ENCODE measurements at places on chromosomes 4 and X.

DNA sequence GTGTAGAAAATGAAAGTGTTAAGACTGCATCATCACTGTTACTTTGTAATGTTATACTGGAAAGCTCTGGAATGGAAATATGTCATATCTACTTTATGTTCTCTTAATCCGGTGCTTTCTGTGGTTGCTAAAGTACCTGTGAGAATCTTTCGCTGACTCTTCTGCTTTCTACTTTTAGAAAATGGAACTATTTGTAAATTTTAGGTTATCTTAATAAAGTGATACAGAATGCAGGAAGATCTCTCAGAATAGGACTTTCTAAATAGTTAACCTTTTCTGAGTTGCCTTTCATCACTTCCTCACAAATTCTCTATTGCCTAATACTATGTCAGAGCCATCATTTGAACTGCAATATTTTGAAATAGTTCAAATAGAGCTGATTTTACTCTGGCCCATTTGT, 69.3 kb downstream of the BMP2K start:
- no peak for DNase-seq

- DNase-seq: no peak
These were observed 89.5 kb downstream of the ELOVL6 start for GRCh38 chr4:110108960-110109359.

DNA sequence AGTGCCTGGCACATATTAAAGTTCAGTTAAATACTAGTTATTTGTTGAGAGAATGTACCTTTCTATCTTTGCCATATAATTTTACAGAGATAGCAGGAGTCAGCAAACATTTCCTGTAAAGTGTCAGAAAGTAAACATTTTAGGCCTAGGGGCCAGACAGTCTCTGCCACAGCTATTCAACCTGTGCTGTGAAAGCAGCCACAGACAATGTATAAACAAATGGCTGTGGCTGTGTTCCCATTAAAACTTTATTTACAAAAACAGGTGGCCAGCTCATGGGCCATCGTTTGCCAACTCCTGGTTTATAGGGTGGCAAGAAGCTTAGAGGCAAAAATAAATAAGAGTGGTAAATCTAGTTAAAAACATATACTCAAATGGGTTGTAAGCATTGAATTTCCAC, 34.0 kb upstream of the BRS3 start:
- DNase-seq: no peak

DNA sequence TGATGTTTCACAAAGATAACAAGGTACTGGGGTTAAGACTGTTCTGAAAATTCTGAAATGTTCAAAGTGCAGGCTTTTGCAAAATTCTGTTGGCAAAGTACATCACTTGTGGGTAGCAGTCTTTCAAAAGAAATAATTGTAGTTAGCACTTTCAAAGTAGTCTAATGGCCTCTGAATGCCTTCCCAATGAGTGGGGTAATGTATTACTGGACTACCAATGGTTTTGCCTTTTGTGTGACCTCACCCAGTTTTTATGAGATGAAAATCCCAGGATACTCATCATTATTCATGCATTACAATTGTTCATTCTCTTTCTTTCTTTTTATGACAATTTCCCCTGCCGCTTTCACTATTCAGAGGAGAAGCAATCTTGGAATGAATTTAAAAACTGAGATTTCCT, 686.1 kb downstream of the GLUD2 start:
- no peak for DNase-seq

DNA sequence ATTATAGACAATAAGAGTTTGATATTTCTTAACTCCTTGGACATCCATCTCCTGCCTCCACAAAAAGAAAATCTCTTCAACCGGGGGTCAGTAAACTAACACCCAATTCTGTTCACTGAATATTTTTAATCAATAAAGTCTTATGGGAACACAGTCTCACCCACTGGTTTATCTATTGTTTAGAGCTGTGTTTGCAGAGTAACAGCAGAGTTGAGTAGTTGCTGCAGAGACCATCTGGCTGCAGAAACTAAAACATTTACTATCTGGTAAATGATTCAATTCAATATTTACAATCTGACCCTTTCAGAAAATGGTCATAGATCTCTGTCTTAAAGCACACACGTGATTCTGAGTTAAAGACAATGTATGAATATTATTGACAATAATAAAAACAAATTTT, 94.0 kb downstream of the TMA16 start:
- DNase-seq: no peak

GRCh38 chr4:47863486-47863885, 25.6 kb upstream of the CORIN start:
- DNase-seq: no peak

Measured in T-helper 22 cell (primary cell).